ENCODE measurements at places on chromosomes 16 and 17. TPM values are rescaled to one million over a fixed set of nuclear protein-coding genes. Genes with fewer than 3 reads are reported as not detected.

LGALS9B gene
- total RNA-seq = not detected

DNA sequence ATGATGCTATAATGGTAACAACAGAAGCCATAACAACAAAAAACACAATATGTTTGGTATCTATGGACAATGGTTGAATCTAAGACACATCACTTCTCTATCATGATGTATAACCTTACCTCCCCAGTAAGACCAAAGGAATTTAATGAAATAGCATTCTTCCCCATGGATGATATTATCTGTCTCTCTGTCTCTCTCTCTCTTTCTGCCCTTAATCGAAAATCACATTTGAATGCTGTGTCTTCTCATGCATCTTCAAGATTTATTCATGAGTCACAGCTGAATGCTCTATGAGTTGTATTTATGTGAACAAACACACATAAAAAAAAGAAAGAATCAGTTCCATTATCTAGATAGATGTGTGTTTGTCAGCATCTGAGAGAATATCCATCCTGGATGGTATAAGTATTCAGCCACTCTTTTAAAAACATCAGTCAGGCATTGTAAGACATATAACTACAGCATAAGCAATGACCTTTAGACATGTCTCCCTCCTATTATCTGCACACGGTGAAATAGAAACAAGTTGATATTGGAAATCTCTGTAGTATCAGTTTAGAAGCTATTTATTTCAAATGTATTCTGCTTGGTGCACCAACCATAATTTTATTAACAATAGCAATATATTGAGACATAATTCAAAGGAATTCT lies 433.3 kb downstream of the TOX3 start:
- no peaks in the 10 kb centered on the region for H3K36me3 ChIP-seq
- DNase-seq = no peak
- no peak overlapping the region for H3K4me3 ChIP-seq
- no peaks in the 10 kb centered on the region for H3K27me3 ChIP-seq
- H3K27ac ChIP-seq = no peak overlapping the region

DNA sequence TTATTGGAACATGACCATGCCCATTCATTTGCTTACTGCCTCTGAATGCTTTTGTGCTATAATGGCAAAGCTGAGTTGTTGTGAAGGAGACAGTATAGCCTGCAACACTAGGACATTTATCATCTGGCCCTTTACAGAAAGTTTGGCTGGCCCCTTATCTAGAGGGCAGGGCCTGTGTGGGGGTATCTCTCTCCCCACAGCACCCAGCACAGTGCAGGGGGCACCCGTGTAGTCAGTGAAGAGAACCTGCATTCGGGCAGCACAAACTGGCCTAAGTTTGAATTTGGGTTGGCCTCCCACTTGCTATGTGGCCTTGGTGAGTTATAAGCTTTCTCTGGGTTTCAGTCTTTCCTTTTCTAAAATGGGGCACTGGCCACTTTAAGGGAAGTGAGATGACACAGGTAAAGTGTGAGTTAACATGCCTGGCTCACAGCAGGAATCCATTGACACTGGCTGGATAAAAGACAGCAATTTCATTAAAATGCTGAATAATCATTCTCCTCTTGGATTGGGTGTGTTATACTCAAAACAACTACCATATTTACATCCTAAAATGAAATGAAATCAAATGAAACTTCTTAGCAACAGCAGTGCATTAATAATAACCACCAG lies 12.1 kb downstream of the UBE2O start:
- H3K4me3 ChIP-seq = no peak overlapping the region
- H3K27ac ChIP-seq = no peak overlapping the region
- no peak for DNase-seq
- no peaks in the 10 kb centered on the region for H3K27me3 ChIP-seq
- no peaks in the 10 kb centered on the region for H3K36me3 ChIP-seq

GRCh38 chr17:15943971-15944758 lies 765 bp upstream of the ADORA2B start:
- no peaks in the 10 kb centered on the region for H3K36me3 ChIP-seq
- no peak overlapping the region for H3K27ac ChIP-seq
- H3K4me1 ChIP-seq = peaks cover 28% of the 10 kb centered on the region
- H3K4me3 ChIP-seq = peak overlapping the region; percentile 72
- H3K27me3 ChIP-seq = no peaks in the 10 kb centered on the region

DNA sequence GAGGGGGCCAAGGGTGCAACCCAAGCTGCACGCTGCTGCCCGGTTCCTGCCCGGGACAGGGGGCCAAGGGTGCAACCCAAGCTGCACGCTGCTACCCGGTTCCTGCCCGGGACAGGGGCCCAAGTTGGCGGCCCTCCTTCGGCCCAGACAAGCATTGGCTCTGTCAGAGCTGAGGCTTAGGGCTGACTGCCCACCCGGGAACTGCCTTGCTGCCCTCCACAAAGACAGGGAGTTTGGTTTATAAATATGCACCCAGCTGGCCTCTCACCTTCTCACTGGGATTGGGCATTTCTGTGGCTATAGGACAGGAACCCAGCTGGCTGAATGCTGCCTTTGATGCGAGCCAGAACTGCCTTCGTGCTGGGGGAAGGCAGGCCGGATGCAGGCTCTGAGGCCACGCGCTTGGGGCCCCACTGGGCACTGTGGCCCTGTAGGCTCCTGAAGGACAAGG lies 105.7 kb downstream of the IRX5 start:
- no peak for DNase-seq
- H3K4me3 ChIP-seq = no peak overlapping the region
- H3K4me1 ChIP-seq = no peaks in the 10 kb centered on the region
- H3K36me3 ChIP-seq = no peaks in the 10 kb centered on the region

HS3ST4 gene
- not detected for total RNA-seq

KRTAP2-2 gene
- not detected for total RNA-seq

GRCh38 chr17:50848039-50848438 lies 12.7 kb downstream of the WFIKKN2 start:
- H3K4me1 ChIP-seq = peaks cover 6% of the 10 kb centered on the region
- H3K27me3 ChIP-seq = no peaks in the 10 kb centered on the region
- H3K27ac ChIP-seq = no peak overlapping the region

GRCh38 chr17:37839196-37839978 lies 84.8 kb upstream of the TBC1D3K start:
- DNase-seq = no peak
- no peaks in the 10 kb centered on the region for H3K4me1 ChIP-seq
- no peak overlapping the region for H3K27ac ChIP-seq
- peaks cover 7% of the 10 kb centered on the region for H3K27me3 ChIP-seq
- no peaks in the 10 kb centered on the region for H3K36me3 ChIP-seq

DNA sequence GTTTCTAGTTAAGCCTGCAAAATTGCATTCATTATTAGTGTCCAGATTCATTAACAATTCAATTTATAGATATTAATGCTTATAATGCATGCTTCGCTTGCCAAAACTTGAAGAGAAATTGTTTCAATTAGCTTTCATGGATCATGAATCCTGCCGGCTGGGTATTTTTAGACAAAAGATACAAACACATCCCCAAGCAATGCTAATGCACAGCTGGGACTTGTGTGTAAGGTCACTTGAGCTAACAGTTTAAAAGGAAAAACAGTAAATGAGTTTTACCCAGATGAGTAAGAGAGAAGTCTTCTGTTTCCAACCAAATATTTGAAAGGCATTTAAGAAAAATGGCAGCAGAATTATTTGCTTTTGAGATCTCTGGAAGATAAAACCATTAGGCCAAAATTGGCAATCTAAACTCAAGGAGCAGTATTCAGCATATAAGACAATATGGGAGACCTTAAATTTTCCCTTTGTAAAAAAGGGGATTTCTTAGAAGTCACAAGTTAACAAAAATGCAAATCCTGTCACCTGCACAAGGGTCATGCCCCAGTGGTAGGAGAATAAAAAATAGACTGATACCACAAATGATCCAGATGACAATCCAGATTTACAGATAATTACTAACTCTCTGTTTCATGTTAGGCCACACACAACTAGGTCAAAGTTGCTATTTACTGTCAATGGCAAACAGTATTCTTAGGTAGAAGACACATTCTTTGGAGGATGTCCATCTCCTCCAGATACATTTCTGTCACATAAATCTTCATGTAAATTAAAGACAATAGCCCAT lies 418.4 kb upstream of the PMFBP1 start:
- no peak overlapping the region for H3K4me3 ChIP-seq
- no peak overlapping the region for H3K27ac ChIP-seq
- no peaks in the 10 kb centered on the region for H3K27me3 ChIP-seq
- H3K36me3 ChIP-seq = no peaks in the 10 kb centered on the region

Measured in tibial nerve (tissue), 4 donors.